Stimulated activated CD4-positive, alpha-beta T cell treated with anti-CD3 and anti-CD28 coated beads, Interleukin-1b, Interleukin-23, amount 100 ng/mL, for 24 hours (primary cell): ENCODE measurements at places on chromosomes 3 and 15.

- no peak for DNase-seq
These were observed 742.0 kb downstream of the NR2F2 start for GRCh38 chr15:97072545-97072944.

DNA sequence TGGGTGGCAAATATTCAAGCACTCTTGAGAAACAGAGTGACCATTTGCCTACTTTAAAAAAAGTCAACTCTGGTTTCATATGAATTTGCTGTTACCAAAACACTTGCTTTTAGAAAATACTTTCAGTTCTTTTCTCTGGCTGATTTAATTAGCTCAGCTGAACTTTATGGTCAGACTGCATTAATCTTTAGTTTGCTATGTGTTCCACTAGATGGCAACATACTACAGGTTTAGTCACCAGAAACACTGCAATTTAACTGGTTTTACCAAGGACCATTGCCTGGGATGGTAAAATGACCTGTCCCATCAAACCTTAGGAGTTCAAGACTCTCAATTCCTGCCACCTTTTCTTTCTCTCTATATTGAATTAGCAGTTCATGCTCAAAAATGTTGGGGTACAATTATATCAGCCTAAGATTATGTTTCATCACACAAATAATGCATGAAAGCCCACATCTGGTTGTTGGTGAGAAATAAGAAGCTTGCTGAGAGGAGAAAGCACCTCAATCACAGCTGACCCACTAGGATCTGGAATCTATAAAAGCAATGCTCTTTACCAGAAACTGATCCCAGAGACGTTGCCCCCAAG is 14.2 kb downstream of the EIF4E3 start:
- DNase-seq: no peak

DNA sequence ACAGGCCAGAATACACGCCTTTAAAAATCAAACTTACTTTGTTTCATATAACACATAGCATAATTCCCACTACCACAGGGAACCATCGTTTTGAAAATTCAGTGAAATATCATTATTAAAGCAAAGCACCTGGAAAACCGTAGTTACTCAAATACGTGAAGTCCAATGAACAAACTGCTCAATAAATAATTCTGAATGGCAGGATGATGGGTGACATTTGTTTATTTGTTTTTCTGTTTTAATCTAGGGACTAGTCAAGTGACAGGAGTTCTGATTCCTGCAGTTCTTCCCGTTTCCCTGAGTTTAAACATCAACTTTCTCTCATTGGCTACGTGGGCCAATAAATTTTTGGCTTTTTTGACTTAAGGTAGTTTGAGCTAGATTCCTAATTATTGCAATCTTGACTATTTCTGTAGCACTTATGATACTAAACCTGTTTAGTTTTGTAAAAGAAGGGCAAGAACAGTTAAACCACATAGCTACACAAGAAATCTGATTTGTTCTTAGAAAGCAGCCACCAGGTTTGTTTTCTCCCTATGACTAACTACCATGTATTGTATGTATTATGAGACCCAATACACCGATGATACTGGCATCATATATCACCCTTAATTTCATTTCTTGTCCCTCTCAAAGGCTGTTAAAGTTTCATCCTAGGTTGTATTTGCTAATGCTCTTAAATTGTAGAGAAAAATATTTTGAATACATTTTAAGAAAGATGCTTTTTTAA is 411.2 kb downstream of the SHQ1 start:
- DNase-seq: no peak

- no peak for DNase-seq
These were observed 362.3 kb upstream of the RGMA start for GRCh38 chr15:93451265-93451664.

GRCh38 chr15:85934691-85935090 is 140.0 kb upstream of the KLHL25 start:
- DNase-seq: no peak

GRCh38 chr15:89329329-89330084 is 5.1 kb downstream of the POLG start:
- no peak for DNase-seq

DNA sequence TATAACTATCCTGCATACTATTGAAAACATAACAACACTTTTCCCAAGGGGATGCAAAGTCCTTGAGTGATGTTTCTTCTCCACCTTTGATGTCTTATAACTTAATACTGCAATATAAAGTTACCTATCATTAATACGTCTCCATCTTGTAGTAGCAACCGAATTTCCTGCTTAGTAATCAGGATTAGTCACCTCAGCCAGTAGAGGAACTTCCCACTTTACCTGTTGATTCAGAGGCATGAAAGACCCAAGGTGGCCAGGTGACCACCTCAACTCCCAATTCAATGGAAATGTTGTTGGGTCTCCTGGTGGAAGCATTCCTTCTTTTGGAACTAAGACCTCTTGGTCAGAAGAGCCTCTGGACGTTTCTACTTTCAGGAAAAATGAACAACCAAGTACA is 3.5 kb upstream of the TMCC1 start:
- no peak for DNase-seq

DNA sequence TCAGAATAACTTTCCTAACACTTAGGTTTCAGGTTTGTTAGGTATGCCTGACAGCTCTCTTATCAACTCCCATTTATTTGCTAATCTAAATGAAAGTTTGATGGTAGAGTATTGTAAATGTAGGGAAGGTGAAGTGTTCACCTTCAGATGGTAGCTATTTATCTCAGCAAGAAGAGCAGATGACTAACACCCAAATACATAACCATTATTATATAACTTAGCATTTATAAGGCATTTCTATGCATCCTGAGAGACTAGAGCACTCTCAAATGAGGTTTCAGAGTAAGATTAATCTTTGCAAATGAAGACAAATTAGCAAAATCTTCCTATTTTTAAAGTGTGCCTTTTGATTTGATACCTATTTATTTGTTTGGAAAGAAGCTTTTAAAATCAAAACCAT is 143.8 kb downstream of the IGF1R start:
- no peak for DNase-seq

GRCh38 chr3:186988806-186989205 is 58.5 kb downstream of the ST6GAL1 start:
- DNase-seq: no peak

DNA sequence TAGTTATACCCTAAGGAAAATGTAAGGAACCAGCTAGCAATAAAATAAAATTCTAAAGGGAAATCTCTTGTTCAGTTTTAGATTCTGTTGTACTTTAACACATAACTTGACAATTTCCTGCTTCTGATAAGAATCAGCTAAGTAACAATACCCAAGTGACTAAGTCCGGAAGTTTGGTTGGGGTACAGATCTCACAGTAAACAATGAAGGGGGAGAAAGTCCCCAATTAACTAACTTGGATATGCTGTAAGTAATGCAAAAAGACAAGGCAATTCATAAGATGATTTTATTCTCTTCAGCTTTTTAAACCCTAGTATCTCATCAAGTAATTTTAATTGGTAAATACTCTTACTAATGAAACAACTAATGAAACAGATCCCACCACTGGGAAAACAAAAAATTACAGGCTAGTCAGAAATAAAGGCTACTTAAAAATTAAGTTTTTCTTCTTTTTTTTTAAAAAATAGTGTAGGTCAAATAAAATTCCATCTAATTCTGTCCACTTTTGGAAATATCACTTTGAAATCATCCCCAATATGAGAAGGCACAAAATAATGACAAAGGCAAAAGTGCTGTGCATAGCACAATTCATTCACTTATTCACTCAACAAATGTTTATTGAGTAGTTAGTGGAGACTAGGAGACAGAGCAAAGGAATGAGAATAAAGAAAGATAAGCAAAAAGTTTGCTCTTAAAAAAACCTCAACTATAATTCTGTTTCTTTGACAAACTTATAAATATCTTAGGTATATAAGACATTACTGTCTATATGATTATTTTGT is 37.8 kb upstream of the IL20RB start:
- DNase-seq: no peak

GRCh38 chr3:164507886-164508285 is 570.4 kb downstream of the SI start:
- no peak for DNase-seq

- no peak for DNase-seq
These were observed 11.8 kb upstream of the FBXO22 start for GRCh38 chr15:75891895-75892294.

GRCh38 chr3:40070816-40071215 is 238.7 kb upstream of the EIF1B start:
- DNase-seq: no peak

GRCh38 chr3:140023616-140024530 is 88.9 kb downstream of the CLSTN2 start:
- no peak for DNase-seq

- no peak for DNase-seq
These were observed 95.6 kb downstream of the ATP10A start for GRCh38 chr15:25767356-25768151.

DNA sequence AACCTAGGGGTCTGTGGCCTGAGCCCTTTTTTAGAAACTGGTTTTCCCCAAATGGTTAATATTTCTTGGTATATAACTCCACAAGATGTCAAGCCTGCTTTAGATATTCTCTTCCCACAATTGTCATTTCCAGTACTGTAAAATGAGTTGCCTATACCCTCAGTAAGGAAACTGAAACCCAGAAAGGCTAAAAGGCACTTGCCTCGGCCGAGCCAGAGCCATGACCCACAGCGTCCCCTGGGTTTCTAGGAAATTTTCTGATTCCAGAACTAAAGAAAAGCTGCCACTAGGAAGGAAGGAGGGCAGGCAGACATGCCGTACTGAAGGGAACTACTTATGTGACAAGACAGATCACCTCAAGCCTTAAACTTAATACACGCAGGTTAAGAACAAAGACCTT is 59.1 kb downstream of the ATP8B4 start:
- DNase-seq: no peak

GRCh38 chr3:31754575-31755278 is 222.0 kb downstream of the STT3B start:
- no peak for DNase-seq

DNA sequence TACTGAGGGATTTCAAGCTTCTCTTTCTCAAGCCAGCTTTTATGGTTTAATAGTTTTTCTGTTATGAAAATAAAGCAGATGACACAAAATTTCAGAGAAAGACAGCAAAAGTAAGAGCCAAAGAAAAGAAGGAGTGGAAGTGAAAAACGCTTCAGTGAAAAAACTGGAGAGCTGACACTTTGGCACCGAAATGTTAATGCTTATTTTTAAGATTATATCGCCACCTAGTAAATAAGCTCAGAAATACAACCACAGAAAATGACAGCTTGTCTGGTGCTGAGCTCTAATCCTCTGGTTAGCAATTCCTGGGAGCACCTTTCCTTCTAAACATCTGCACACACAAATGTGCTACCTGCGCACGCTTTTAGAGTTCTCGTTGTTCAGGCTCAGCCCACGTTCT is 101.6 kb downstream of the ZPLD1 start:
- no peak for DNase-seq

GRCh38 chr3:53880396-53881345 is 1.3 kb downstream of the ACTR8 start:
- DNase-seq: no peak

GRCh38 chr3:146209371-146209770 is 41.5 kb downstream of the PLSCR4 start:
- DNase-seq: no peak

GRCh38 chr3:136192831-136193230 is 3.3 kb downstream of the MSL2 start:
- no peak for DNase-seq

GRCh38 chr3:108461661-108462111 is 48.7 kb downstream of the MYH15 start:
- no peak for DNase-seq

DNA sequence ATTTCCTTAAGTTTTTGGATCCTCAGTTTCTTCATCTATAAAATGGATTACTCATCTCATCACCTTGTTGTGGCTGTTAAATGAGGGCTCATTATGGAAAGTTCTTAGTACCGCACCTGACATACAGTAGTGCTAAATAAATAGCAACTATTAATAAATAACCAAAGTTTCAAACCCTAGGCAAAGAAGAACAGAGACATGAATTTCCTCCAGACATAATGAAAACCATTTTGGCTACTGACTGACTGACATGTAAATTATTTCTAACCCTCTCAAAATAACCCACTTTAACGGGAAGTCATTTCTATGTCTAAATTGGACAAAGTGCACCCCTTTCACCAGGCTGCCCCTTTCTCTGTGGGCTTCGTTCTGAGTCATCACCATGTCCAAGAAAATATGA is 17.4 kb upstream of the KLHL6 start:
- no peak for DNase-seq

- no peak for DNase-seq
These were observed 118.4 kb downstream of the ATG7 start for GRCh38 chr3:11390411-11391131.
